MV-4-11 (cell line): ENCODE measurements at places on chromosomes 16 and 17.

- no peak for DNase-seq
Measured at GRCh38 chr17:56870081-56870651, 36.2 kb downstream of the DGKE start.

DNA sequence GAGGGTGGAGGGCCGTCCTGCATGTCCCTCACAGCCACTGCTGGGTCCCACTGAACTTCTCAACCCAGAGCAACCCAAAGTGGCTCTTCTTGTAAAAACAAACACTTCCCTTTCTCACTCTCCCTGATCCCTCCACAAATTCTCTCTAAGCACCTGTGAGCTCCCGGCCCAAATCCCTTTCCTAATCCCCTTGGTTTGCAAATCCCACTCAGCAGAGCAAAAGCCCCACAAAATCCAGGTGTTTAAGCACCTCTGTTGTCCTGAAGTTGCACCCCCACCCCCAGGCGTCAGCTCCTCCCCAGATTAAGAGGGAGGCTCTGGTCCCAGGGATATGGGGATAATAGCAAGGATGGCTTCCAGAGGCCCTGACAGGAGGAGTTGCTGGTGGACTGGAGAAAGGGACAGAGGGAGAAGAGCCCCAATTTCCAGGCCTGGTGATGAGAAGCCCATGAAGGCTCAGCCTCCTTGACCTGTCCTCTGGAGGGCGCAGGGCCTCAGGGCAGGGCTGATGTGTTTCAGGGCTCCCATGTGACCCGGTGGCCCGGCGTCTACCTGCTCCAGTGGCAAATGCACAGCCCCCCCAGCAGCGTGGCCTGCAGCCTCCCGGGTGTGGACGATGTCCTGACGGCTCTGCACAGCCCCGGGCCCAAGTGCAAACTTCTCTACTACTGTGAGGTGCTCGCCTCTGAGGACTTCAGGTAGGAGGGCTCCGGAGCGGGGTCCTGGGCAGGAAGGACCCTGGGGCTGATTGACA is 23.0 kb downstream of the NAGPA start:
- no peak for DNase-seq

DNA sequence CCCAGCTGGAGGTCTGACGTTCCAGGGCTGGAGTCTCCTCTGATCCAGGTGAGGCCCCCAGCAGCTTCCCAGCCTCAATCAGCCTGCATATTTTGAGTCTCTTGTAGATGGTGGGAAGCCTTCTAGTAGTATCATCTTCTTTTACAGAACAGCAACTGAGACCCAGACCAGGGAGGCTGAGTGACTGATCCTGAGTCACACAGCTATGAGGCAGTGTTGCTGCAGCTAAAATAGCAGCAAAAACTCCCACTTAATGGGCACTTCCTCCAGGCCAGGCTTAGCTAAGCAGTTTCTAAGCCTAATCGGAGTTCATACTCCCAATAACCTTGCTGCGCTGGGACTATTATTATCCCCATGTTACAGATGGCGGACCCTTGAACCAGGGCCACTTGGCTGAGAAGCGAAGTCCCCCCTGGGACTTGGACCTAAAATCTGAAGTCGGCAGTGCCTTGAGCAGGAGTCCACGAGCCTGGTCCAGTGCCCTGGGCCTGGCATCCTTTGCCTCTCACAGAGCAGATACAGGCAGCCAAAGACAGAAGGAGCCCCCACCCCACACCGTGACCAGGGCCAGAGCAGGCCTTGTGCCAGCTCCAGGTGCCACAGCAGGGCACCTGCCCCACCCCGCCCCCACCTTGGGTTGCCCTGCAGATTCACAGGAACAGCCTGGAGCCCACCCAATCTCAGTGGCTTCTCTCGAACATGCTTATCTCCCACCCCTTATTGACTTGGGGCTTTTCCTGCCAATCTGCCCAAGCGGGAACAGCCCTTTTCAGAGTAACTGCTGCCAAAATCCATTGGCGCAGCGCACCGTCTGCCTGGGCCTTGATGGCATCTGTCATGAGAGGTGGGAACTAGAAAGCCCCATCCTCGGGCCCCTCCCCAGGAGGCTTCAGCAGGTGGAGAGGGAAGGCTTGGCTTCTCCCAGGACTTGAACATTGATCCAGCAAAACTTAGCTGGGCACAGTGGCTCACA is 65.1 kb downstream of the SOCS1 start:
- DNase-seq, result peak; percentile 48

- no peak for DNase-seq
Measured at GRCh38 chr16:85961988-85962915, 63.3 kb downstream of the IRF8 start.

- DNase-seq, result no peak
Measured at GRCh38 chr17:47106130-47106529, 83.0 kb downstream of the CDC27 start.

GRCh38 chr17:65696739-65697394 is 135.4 kb upstream of the AXIN2 start:
- DNase-seq, result no peak

- DNase-seq, result no peak
Measured at GRCh38 chr16:54242199-54242598, 44.4 kb downstream of the IRX3 start.

- DNase-seq, result no peak
Measured at GRCh38 chr16:23235176-23235575, 52.6 kb downstream of the SCNN1G start.

GRCh38 chr16:48450367-48450766 is 65.2 kb upstream of the SIAH1 start:
- no peak for DNase-seq

DNA sequence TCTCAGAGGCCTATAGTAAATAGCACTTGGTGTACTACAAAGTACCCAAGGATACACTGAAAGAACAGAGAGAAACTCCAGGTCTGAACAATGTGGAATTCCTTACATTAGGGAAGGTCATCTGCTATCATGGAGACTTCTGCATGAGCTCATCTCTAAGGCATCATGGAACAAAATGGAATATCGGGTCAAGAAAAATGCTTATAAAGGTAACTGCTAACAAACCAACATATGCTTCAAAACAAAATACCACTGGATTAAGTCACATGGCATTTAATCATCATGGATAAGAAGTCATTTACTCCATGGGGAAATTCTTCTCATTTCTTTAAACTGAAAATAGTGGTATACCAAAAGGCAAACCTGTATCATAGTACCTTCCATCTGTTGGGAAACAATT is 34.2 kb downstream of the TXNDC11 start:
- no peak for DNase-seq

DNA sequence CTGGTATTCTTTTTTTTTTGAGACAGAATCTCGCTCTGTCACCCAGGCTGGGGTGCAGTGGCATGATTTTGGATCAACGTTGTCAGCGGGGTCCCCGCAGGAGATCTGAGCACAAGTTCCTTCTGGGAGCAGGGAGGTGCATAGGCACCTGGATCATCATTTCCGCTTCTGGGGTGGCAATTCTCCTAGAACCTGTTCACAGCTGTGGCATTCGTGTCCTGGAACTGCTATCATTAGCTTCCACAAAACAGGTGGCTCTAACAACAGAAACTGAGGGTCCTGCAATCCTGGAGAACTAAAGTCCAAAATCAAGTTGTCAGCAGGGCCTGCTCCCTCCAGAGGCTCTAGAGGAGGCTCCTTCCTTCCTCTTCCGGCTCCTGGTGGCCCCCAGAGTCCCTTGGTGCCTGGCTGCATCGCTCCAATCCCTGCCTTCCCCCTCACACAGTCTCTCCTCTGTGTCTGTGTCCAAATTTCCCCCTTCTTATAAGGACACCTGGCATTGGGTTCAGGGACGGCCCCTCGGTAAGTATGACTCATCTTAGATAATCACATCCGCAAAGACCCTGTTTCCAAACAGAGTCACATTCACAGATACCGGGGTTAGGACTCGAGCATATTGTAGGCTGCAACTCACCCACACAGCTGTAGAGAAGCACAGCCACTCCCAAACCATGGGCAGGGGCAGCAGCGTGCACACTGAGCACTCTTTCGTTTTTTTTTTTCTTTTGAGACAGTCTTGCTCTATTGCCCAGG is 43.5 kb upstream of the KLHDC4 start:
- DNase-seq, result peak; percentile 50

- no peak for DNase-seq
Measured at GRCh38 chr17:78993241-78993956, 13.7 kb upstream of the LGALS3BP start.

- DNase-seq, result no peak
Measured at GRCh38 chr16:626787-627453, 3.9 kb upstream of the WFIKKN1 start.

DNA sequence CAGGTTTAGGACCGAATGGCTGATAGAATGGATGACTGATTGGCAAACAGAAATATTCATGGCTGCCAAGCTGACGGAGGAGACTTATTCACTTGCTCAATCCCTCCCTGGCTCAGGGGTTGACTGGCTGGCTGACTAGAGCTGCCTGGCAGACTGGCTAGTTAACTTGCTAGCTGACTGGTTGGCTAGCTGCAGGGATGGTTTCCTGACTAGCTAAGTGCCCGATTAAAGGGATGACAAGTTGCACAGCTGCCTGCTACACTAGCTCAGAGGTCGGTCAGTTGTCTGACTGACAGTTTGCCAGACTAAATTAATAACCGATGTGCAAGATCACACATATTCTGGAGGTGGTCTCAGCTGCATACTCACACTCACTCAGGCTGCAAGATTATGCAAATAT is 1208.4 kb upstream of the CDH8 start:
- no peak for DNase-seq

- no peak for DNase-seq
Measured at GRCh38 chr16:4593086-4593485, 21.6 kb downstream of the UBALD1 start.

GRCh38 chr17:6536566-6537065 is 19.7 kb downstream of the PITPNM3 start:
- DNase-seq, result no peak

DNA sequence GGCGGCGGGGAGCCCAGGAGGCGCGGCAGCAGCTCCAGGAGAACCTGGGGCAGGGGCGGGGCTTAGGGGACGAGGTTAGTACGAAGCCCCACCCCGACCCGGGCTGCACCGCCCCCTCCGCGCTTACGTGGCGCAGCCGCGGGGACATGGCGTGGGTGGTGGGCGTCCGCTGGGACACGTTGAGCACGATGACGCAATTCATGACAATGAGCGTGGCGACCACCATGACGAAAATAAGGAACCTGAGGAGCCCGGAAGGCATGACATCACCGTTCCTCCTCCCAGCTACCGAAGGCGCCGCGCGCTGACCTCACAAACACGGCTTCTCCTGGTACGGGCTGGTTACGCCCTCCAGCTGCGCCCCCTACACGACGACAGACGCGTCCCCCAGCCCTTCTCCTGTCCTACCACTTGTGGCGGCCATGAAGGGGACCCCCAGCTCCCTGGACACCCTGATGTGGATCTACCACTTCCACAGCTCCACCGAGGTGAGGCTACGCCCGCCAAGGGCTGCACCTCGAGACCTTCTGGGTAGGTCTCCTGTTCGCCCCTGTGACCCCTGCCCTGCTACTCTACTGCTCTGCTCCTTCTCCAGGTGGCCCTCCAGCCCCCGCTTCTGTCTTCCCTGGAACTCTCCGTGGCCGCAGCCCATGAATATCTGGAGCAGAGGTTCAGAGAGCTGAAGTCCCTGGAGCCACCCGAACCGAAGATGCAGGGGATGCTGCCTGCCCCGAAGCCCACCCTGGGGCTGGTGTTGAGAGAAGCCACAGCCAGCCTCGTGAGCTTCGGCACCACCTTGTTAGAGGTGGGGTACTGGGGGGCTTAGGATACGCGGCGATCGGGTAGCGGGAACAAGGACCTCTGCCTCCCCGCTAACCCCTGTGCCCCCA is at the start of gene C17orf107:
TSS of gene C17orf107 (plus strand) at position 196 of the 890 bp plus-strand sequence. CDS start at position 423, 227 bp downstream.
- DNase-seq, result peak; percentile 62

DNA sequence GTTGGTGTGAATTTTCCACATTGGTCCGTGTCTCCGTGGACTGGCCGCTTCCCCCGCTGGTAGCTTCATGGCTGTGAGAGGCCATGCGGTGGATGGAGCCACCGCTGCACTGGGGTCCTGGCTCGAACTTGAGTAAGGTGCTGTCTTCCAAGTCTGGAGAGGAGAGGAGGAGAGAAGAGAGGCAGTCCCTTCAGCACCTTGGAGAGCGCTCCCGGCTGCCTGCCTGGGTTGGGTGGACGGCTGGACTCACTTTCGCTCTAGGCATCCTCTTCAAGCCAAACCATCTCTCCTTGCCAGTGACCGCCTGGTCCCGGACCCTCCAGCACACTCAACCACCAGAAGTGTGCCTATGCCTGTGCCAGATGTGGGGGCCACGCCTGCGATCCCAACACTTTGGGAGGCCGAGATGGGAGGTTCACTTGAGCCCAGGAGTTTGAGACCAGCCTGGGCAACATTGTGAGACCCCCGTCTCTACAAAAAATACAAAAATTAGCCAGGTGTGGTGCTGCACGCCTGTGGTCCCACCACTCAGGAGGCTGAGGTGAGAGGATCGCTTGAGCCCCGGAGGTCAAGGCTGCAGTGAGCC is 6.2 kb downstream of the JPH3 start:
- peak; percentile 32 for DNase-seq

DNA sequence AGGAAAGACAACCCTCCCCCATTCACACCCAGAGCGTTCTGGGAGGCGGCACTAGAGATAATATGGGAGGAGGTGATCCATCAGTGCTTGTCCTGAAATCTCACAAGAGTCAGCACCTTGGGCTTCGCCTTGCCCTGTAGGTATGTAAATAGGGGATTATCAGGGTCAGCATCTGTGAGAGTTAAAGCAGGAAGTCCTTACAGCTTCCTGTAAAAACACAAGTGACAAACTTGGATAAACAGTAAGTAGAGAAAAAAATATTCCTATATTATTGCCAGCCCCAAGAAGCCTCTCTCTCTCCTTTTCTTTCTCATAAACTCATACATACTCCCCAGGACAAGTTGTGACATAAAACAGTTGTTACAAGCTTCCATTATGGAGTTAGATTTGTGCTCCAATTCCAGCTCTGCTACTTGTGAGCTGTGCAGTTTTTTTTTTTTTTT is 187.7 kb downstream of the MAF start:
- DNase-seq, result no peak

DNA sequence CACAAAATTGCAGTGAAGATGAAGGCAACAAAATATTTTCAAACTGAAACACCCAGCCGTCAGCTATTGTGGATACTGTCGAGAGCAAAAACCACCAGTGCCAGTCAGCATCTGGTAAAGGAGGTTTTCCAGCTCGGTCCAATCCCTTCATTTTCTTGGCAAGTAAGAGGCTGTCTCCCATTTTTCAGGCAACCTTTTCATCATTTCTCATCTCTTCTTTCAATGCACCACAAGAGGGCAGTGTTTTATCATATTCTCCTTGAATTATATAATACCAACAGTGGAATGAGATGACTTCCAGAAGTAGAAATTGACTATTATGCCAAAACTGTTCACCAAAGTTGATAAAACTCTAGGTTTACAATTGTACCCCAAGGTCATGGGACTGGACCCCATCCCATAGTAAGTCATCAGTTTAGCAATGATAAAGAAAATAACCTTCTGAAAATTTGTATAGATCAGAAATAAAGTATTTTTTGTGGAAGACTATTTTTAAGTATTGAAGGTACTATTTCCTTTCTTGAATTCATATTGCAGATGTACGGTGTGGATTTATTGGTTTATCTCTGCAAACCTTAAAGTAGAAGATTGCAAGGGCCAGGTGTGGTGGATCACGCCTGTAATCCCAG is 16.8 kb downstream of the NQO1 start:
- DNase-seq, result peak; percentile 52

- DNase-seq, result no peak
Measured at GRCh38 chr17:40793832-40794231, 5.9 kb downstream of the KRT28 start.
